ENCODE measurements at places on chromosomes 13 and 19.

GRCh38 chr19:13153569-13154240 lies 3.5 kb downstream of the IER2 start:
- no peak for DNase-seq

DNA sequence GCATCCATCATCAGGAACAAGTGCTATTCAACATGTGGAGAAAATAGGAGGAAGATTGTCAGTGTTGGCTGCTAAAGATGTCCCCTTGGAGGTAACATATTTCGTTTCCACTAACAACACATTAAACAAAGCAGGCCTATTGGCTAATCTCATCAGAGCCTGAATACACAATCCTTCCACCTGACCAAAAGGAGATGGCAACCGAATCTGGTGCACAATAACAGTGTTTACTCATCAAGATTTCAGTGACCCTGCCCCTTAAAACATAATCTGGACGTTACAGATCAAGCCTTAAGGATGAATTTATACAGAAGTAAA lies 582.5 kb downstream of the EFNB2 start:
- DNase-seq, result no peak

DNA sequence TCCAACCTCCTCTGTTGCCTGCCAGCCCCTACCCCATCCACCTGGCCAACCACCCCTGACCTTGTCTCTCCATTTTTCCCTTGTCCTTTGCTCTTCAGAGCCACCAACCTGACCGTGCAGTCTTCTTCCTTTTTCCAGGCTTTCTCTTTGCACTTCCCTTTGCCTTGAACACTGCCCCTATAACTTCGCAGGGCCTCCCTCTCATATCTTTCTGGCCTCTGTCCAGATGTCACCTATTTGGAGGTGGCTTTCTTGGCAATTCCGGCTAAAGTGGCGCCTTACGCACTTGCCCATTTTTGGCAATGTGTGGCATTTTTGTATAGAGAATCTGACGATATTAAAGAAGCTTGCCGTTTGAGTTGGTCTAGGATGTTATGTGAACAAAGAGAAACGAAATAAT lies 844 bp downstream of the ZNF543 start:
- DNase-seq, result no peak

DNA sequence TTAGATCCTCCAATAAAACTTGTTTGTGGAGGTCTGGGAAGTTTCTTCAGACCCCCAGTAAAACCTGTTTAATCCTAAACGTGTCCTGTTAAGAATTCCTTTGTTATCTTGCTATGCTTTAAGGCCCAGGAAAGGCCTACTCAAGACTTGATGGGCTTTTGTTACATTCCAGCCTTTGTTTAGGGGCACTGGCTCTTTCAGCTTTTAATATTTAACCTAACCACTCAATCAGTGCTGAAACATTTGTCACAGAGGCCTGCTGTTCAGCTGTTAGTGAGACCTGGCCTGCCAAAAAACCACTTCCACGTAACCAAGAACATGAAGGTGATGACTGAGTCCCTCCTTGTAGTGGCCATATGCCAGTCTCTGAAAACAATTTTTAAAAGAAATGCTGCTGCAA lies 41.7 kb downstream of the PCDH17 start:
- DNase-seq, result no peak

DNA sequence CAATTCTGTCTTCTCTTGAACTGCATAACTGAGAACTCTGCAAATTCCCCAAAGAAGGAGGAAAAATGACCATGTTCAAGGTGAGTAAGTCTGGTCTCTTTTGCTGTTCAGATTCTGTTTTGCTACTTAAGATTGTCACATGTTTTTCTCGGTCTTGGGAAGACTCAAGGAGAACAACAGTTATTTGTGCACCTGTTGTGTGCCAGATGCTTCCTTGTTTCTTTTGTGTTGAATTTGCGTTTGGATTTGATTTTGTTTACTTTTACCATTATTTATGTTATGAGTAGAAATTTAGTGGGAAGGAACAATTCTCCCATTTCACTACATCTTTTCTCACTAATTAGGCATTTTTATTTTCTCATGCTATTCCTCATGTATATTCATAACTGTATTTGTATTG lies 4.4 kb downstream of the ZNF284 start:
- DNase-seq, result no peak

- no peak for DNase-seq
Observed at GRCh38 chr13:102460806-102461205, 59.0 kb upstream of the FGF14 start.

DNA sequence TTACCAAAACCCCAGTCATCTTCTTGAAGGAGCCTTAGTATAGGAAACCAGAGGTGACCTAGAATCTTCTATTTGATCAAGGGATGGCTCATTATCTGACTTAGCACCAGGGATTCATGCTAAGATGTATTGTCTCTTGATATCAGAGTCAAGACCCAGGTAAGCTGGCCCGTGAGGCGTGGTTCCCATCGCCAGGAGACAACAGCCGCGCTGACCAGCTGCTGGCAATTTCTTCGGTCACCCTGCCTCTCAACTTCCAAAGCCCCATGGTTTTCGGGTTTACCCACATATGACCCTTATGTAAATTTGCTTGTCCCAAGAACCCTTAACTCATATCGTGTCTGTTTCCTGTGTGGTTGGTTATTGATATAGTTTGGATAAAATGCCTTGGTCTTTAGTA lies 77.7 kb upstream of the VSTM2B start:
- DNase-seq, result no peak

- no peak for DNase-seq
Observed at GRCh38 chr19:1081301-1082164, 13.6 kb downstream of the POLR2E start.

- no peak for DNase-seq
Observed at GRCh38 chr13:30920162-30920909, 12.1 kb upstream of the TEX26 start.

GRCh38 chr19:1340681-1341469 lies 42.8 kb upstream of the NDUFS7 start:
- no peak for DNase-seq

All from NCI-H460 (cell line).